Brain (organoid and tissue), 16 donors: ENCODE measurements at places on chromosomes 12 and 14.
A peak's percentile ranks its signal among the peaks of the same experiment; 100 is the strongest.

- no peak for DNase-seq
These were observed 4.0 kb downstream of the HOXC8 start for GRCh38 chr12:54012631-54013409.

GRCh38 chr12:59403259-59403932 is 192.4 kb upstream of the SLC16A7 start:
- DNase-seq = peak; percentile 69

GRCh38 chr14:67555518-67556090 is 22.5 kb downstream of the PLEKHH1 start:
- DNase-seq = no peak

- DNase-seq = no peak
These were observed 139.6 kb downstream of the PRKD1 start for GRCh38 chr14:29788093-29788492.

- peak; percentile 76 for DNase-seq
These were observed 75.6 kb downstream of the MED13L start for GRCh38 chr12:116201908-116202307.
